ENCODE measurements at places on chromosomes 4 and X. TPM values are rescaled to one million over a fixed set of nuclear protein-coding genes. Genes with fewer than 3 reads are reported as not detected.

The FUNDC1 gene
- total RNA-seq, result 8.7 TPM

The MAML3 gene
- 25.8 TPM for total RNA-seq

- DNase-seq, result no peak
- no peaks in the 10 kb centered on the region for H3K36me3 ChIP-seq
- peaks cover 31% of the 10 kb centered on the region for H3K4me1 ChIP-seq
- peak overlapping the region; percentile 100 for H3K27ac ChIP-seq
Observed at GRCh38 chr4:184471881-184472613, 2.3 kb downstream of the IRF2 start.

DNA sequence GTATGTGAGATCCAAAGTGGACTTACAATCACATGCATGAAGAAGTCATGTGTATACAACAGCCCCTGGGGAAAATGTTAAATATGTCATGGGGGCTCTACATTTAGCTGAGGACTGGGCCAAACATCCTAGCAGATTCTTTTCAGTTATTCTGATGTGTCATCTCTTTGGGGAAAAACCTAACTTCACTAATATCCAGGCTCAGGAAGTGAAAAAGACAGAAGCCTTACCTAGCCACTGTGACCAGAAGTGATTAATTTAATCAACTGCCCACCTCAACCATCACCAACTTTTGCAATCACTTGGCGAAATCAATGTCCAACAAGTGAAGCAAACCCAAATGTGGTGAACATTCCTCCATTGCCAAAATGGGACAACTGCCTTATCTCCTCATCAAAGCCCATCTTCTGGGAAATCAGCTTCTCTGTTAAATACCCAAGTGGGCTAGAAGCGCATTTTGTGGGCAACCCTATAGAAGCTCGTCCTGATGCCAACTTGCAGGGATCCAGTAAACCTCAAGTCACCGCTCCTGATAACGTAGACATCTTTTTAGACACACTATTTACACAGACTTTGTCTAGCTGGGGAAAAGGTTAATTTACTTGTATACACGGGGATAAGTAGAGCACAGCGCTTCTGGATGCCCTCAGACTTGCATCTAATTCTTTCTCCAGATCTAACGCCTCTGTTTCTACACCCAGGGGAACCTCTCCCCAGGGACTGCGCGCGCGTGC, 1.4 kb upstream of the HHIP start:
- no peak for DNase-seq
- H3K4me3 ChIP-seq, result no peak overlapping the region
- H3K27ac ChIP-seq, result no peak overlapping the region
- peaks cover 24% of the 10 kb centered on the region for H3K4me1 ChIP-seq
- no peaks in the 10 kb centered on the region for H3K36me3 ChIP-seq
- H3K27me3 ChIP-seq, result peaks cover 45% of the 10 kb centered on the region

GRCh38 chr4:64712590-64712989, 303.3 kb upstream of the TECRL start:
- H3K4me1 ChIP-seq, result no peaks in the 10 kb centered on the region
- no peak overlapping the region for H3K27ac ChIP-seq
- no peaks in the 10 kb centered on the region for H3K36me3 ChIP-seq
- H3K27me3 ChIP-seq, result no peaks in the 10 kb centered on the region

GRCh38 chr4:167555338-167556022, 321.2 kb upstream of the SPOCK3 start:
- no peaks in the 10 kb centered on the region for H3K36me3 ChIP-seq
- DNase-seq, result no peak
- H3K27me3 ChIP-seq, result no peaks in the 10 kb centered on the region
- H3K4me1 ChIP-seq, result no peaks in the 10 kb centered on the region

DNA sequence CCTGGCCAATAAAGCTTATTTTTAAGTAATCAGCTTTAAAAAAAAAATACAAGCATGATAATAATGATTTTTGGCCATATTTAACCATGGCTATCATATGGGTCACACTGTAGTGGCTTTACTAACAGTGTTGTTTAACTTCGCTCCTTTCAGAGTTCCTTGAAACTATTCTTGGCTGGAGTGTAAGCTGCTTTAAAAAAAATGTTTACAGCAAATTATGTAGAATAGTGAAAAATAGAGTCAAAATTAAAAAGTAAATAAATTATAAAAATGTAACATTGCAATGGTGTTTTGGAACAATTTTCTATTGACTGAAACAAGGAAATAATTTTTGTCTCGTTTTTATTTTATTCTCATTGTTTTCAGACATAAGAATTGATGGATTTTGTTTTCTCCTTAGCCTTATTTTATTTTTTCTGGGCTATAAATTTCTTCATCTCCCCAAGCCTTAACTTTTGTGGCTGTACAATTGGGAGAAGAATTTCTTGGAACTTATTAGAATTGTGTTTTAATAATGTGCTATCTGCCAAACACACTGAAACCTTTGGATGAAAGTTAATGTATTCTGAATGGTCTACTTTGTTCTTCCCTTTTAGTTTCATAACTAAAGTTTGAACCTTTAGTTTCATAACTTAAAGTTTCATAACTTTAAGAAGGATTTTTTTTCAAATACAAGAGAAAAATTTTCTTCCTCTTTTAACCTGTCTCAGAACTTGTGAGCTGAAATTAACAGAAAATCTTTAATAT, 182.0 kb downstream of the ARHGAP24 start:
- no peak for DNase-seq
- no peaks in the 10 kb centered on the region for H3K36me3 ChIP-seq
- peaks cover 20% of the 10 kb centered on the region for H3K4me1 ChIP-seq
- no peaks in the 10 kb centered on the region for H3K27me3 ChIP-seq
- no peak overlapping the region for H3K4me3 ChIP-seq

- no peaks in the 10 kb centered on the region for H3K27me3 ChIP-seq
- no peak for DNase-seq
- H3K4me1 ChIP-seq, result no peaks in the 10 kb centered on the region
- no peak overlapping the region for H3K4me3 ChIP-seq
- H3K36me3 ChIP-seq, result no peaks in the 10 kb centered on the region
- H3K27ac ChIP-seq, result no peak overlapping the region
Observed at GRCh38 chr4:166498546-166498945, 625.5 kb downstream of the TLL1 start.

All from suprapubic skin (tissue), 4 donors.